ENCODE measurements at places on chromosomes 13 and 19. TPM values are rescaled to one million over a fixed set of nuclear protein-coding genes. Genes with fewer than 3 reads are reported as not detected.
A peak's percentile ranks its signal among the peaks of the same experiment; 100 is the strongest.

Gene ATP4A
- total RNA-seq, result not detected

Gene ZNF554
- total RNA-seq, result 4.0 TPM

Gene TBXA2R
- not detected for total RNA-seq

Gene CCNA1
- total RNA-seq, result 36.5 TPM

Gene NPAS1
- 0.44 TPM for total RNA-seq

GRCh38 chr19:5331790-5332189 lies 8.8 kb downstream of the PTPRS start:
- H3K4me3 ChIP-seq, result no peak overlapping the region
- H3K27ac ChIP-seq, result no peak overlapping the region
- H3K27me3 ChIP-seq, result peaks cover 34% of the 10 kb centered on the region
- H3K36me3 ChIP-seq, result no peaks in the 10 kb centered on the region

- DNase-seq, result no peak
- no peak overlapping the region for H3K4me3 ChIP-seq
- no peaks in the 10 kb centered on the region for H3K4me1 ChIP-seq
- H3K27me3 ChIP-seq, result no peaks in the 10 kb centered on the region
- H3K36me3 ChIP-seq, result no peaks in the 10 kb centered on the region
- no peak overlapping the region for H3K27ac ChIP-seq
Observed at GRCh38 chr19:51122112-51122981, 2.4 kb upstream of the SIGLEC9 start.

GRCh38 chr13:100848304-100848703 lies 173.7 kb upstream of the TMTC4 start:
- no peak overlapping the region for H3K4me3 ChIP-seq
- DNase-seq, result no peak
- no peaks in the 10 kb centered on the region for H3K36me3 ChIP-seq
- H3K4me1 ChIP-seq, result no peaks in the 10 kb centered on the region

- H3K4me3 ChIP-seq, result no peak overlapping the region
- no peak overlapping the region for H3K27ac ChIP-seq
- H3K36me3 ChIP-seq, result no peaks in the 10 kb centered on the region
- H3K27me3 ChIP-seq, result no peaks in the 10 kb centered on the region
Observed at GRCh38 chr19:53156850-53157249, 2.0 kb downstream of the ZNF347 start.

DNA sequence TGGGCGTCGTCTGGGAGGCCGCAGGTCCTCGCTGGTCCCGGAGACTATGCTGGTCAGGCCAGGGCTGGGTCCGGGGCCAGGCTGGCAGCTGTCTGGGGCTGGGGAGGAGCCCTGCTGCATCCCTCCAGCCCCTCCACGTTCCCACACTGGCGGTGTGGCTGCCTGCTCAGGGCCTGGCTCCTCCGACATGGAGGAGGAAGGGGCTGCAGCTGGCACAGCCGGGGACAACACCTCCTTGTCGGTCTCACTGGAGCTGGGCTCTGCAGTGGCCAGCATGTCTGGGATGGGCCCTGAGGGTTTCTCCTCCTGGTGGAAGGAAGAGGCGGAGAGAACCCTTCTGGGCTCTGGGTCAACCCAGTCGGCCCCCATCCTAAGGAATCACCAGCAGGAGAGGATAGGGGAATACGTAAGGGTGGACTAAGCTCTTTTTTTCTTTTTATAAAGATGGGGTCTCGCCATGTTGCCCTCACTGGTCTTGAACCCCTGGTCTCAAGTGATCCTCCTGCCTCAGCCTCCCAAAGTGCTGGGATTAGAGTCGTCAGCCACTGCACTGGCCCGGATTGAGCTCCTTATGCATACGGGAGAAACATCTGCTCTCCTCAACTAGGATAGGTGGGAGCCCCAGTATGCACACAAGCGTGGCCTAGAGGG lies 806 bp downstream of the ZNF414 start:
- peaks cover 15% of the 10 kb centered on the region for H3K4me1 ChIP-seq
- H3K4me3 ChIP-seq, result peak overlapping the region; percentile 85
- DNase-seq, result no peak
- no peaks in the 10 kb centered on the region for H3K27me3 ChIP-seq
- H3K27ac ChIP-seq, result peak overlapping the region; percentile 99

DNA sequence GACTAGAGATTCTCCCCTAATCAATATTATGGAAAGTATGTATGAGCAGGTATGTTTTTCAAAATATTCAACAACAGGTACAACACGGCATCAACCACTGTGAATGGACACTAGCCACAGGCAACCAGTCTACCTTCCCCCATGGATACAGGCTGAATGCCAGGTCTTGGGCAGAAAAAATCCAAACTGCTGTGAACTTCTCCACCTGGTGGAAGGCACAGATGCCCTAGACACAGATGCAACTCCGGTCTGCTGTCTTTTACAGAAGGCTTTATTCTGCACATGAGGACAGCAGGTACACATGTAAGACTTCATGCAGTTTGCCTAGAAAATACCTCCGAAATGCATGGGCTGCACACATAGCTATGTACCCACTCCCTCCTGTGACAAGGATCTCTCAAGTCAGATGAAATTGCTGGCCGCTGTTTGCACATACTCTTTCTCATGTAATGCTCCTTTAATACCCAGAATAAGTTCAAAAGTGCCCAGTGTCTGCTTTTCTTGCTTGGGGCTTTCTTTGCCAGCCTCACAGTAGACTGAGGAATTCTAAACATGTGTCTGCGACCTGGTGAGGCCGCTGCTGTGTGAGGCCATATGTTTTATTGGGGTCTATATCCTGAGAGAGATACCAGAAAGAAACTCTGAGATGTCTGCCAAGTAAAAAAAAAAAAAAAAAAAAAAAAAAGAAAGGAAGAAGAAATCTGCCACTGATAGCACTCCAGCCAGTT lies 325.9 kb downstream of the FOXO1 start:
- no peaks in the 10 kb centered on the region for H3K27me3 ChIP-seq
- DNase-seq, result peak; percentile 58
- no peak overlapping the region for H3K4me3 ChIP-seq
- peaks cover 37% of the 10 kb centered on the region for H3K4me1 ChIP-seq

DNA sequence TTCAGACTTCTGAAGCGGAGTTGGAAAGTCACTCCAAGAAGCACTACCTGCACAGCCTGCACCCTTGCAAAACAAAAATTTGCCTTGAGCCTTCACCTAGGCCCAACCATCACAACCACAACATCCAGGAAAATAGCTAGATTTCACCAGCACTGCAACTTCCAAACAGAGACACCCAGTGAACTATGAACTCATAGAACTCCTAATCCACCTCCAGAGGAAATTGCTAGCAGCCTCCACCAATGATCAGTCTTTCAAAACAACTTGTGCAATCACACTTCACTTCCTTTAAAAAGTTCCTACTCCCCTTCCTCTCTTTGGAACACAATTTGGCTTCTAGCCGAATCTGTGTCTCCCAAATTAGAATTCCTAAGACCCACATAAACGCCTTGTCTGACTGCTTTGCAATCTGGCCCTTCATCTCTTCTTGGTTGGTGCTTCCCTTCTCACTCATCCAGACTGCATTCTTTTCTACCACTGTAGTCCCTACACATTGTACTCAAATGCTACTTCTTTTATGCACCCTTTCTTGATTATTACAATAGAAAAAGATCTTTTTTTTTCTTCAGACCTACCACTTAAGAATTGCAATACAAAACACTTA lies 489.2 kb upstream of the ARGLU1 start:
- no peak overlapping the region for H3K4me3 ChIP-seq
- H3K27me3 ChIP-seq, result no peaks in the 10 kb centered on the region
- H3K4me1 ChIP-seq, result no peaks in the 10 kb centered on the region
- DNase-seq, result no peak

DNA sequence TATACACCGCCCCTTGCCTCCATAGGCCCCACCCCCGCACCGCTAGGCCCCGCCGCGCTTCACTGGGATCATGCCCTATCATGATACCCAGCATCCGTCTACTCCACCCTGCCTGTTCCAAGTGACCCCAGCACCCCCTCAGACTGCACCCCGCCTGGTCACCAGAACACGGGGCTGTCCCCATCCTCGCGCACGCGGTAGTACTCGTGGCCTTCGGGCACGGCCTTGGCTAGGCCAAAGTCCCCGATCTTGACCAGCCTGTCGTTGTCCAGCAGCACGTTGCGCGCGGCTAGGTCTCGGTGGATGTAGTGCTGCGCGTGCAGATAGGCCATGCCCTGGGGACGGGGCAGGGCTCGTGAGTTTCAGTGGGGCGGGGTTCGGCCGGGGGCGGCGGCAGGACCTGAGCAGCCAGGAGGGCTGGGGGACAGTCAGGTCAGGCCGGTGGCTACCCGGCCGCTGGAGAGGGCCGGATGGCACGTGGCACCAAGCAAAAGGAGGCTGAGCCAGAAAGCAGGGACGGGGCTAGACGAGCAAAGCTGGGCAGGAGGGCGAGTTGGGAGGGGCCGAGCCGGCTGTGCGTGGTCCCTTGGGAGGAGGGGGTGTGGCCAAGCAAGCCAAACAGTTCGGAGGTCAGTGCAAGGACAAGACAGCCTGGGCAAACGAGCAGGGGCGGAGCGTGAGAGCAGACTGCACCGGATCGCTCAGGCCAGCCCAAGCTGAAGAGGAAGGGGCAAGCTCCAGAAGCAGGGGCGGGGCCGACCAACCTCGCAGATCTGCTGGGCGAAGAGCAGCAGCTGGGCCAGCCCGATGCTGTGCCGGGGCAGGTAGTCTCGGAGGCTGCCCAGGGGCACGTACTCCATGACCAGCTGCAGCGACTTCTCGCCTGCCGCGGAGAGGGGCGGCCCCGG lies 13.6 kb upstream of the ICAM3 start:
- H3K4me3 ChIP-seq, result no peak overlapping the region
- peaks cover 51% of the 10 kb centered on the region for H3K36me3 ChIP-seq
- DNase-seq, result no peak
- no peaks in the 10 kb centered on the region for H3K4me1 ChIP-seq
- H3K27ac ChIP-seq, result no peak overlapping the region

- no peak overlapping the region for H3K27ac ChIP-seq
- no peaks in the 10 kb centered on the region for H3K27me3 ChIP-seq
- H3K4me3 ChIP-seq, result no peak overlapping the region
- no peak for DNase-seq
Observed at GRCh38 chr13:48278806-48279205, 24.7 kb upstream of the RB1 start.

- H3K36me3 ChIP-seq, result peaks cover 13% of the 10 kb centered on the region
- no peak for DNase-seq
- no peak overlapping the region for H3K27ac ChIP-seq
- no peaks in the 10 kb centered on the region for H3K4me1 ChIP-seq
- H3K4me3 ChIP-seq, result no peak overlapping the region
- H3K27me3 ChIP-seq, result no peaks in the 10 kb centered on the region
Observed at GRCh38 chr13:100473501-100474044, 115.0 kb downstream of the GGACT start.

GRCh38 chr19:38318660-38319059 lies 985 bp upstream of the KCNK6 start:
- peak overlapping the region; percentile 59 for H3K27ac ChIP-seq
- H3K36me3 ChIP-seq, result peaks cover 5% of the 10 kb centered on the region
- peak; percentile 65 for DNase-seq
- peak overlapping the region; percentile 66 for H3K4me3 ChIP-seq
- H3K4me1 ChIP-seq, result peaks cover 29% of the 10 kb centered on the region

- H3K36me3 ChIP-seq, result no peaks in the 10 kb centered on the region
- H3K4me1 ChIP-seq, result no peaks in the 10 kb centered on the region
- DNase-seq, result no peak
- no peak overlapping the region for H3K27ac ChIP-seq
- no peak overlapping the region for H3K4me3 ChIP-seq
Observed at GRCh38 chr13:37686501-37686900, 87.9 kb upstream of the POSTN start.

- H3K4me3 ChIP-seq, result no peak overlapping the region
- H3K36me3 ChIP-seq, result no peaks in the 10 kb centered on the region
- no peaks in the 10 kb centered on the region for H3K27me3 ChIP-seq
- peaks cover 7% of the 10 kb centered on the region for H3K4me1 ChIP-seq
- DNase-seq, result no peak
Observed at GRCh38 chr13:30816736-30817135, 81.4 kb downstream of the ALOX5AP start.

GRCh38 chr19:50791594-50792271 lies 1.5 kb downstream of the ACP4 start:
- no peak for DNase-seq
- no peak overlapping the region for H3K27ac ChIP-seq
- H3K27me3 ChIP-seq, result no peaks in the 10 kb centered on the region
- no peaks in the 10 kb centered on the region for H3K4me1 ChIP-seq
